Activated CD4-positive, alpha-beta T cell treated with anti-CD3 and anti-CD28 coated beads, Interleukin-2, amount 50 U/mL, for 4 hours (primary cell): ENCODE measurements at places on chromosomes 16 and 17.

DNA sequence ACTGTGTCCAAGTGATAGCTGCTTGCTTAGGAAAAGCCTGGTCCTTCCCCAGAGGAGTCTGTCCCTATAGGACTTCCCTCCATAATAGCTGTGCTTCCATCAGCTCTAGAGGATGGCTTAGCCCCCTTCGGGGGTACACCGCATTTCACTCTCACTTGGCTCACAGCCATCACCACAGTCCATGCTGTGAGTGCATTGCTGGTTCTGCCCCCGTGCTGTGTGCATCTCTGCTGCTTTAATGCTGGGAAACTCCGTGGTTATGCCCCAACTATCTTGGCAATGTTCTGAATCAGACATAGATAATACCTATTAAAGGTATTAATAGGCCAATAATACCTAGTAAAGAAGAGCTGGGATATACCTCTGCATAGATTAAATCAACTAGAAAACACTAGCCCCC lies 58.3 kb downstream of the SIAH1 start:
- DNase-seq: no peak

DNA sequence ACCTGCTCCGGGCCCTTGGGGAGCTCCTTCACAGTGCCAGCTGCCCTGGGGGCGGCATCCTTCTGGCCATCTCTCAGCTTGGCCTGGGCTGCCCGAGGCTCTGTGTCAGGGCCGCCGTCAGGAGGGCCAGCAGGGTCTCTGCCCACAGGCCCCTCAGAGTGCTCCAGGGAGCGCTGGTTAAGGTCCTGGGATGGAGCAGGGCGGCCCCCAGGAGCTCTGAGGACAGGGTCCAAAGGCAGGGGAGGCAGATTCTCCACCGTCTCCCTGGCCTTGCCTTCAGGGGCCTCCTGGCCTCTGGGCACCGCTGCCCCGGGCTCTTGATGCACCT lies 7.2 kb downstream of the NDUFAF8 start:
- no peak for DNase-seq

DNA sequence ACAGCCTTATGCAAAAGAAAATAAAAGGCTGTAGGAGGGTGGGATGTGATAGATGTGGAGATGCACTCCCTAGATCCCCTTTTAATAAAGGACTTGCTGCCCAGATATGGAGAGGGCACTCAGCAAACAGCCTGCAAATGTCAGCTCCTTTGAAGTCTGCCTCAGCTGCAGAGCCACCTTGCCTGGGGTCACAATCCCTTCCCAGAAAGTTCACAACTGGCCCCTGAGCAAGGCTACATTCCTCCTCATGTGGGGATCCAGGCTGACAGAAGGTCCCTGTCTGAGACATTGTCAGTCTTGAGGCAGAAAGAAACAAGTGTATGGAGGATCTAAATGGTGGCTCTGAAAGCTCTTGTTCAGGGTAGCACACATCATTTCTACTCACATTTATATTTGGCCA lies 36.1 kb downstream of the SLFN11 start:
- DNase-seq: no peak

- DNase-seq: no peak
Measured at GRCh38 chr16:63981639-63982038, 1140.2 kb downstream of the CDH11 start.

DNA sequence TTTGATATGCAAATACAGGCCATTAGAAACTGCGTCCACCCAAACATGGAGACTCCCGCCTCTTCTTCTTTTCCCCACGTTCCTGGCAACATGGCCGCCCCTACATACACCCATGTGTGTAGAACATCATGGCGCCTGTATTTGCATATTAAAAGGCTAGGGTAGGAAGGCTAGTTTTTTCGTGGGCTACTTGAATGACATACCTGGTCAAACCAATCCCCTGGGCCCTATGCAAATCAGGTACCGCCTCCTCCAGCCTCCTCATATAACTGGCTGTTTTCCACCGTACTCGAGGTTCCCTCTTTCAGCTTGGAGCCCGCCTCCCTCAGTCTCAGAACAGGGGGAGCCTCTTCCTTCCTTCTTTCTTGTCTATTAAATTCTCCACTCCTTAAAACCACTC lies 840 bp upstream of the CD300LB start:
- no peak for DNase-seq

DNA sequence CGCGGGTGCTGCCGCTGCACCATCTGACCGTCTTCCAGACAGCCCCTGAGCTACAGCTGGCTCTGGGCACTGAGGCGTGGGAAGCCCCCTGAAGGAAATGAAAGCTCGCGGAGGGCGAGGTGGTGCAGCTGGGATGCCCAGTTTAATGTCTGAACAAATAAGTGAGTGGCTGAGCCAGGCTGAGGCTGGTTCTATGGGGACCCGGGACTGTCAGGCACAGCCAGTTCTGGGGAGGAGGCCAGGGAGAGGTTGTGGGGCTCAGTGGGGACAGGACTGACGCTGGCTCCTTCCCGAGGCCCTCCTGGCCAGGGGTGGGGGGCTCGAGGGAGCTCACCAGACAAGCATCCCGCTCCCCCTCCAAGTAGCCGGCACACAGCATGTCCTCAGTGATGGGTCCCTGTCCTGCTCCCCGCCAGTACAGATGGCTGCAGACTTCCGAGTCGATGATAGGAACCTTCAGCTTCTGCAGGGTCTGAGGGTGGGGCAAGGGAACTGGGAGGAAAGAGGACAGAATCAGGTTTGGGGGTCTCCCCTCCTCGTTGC lies 4.4 kb downstream of the PRSS22 start:
- DNase-seq: no peak

DNA sequence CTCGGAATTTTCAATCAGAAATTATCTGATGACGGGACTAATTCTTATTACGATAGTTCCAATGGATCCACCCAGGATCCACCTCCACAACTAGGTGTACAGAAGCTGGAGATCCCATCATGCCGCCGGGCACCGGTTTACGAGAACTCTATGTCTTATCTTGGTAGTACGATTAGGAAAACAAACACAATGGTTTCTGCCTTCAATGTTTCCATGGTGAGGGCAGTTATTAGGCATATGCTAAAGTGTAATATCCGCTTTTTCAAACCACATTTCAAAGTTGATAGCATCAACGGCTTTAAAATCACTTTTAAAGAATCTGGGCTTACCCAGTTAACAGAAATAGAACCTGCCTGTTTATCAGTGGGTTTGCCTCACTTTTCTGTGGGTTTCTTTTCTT lies 705.7 kb downstream of the MAF start:
- peak; percentile 22 for DNase-seq

DNA sequence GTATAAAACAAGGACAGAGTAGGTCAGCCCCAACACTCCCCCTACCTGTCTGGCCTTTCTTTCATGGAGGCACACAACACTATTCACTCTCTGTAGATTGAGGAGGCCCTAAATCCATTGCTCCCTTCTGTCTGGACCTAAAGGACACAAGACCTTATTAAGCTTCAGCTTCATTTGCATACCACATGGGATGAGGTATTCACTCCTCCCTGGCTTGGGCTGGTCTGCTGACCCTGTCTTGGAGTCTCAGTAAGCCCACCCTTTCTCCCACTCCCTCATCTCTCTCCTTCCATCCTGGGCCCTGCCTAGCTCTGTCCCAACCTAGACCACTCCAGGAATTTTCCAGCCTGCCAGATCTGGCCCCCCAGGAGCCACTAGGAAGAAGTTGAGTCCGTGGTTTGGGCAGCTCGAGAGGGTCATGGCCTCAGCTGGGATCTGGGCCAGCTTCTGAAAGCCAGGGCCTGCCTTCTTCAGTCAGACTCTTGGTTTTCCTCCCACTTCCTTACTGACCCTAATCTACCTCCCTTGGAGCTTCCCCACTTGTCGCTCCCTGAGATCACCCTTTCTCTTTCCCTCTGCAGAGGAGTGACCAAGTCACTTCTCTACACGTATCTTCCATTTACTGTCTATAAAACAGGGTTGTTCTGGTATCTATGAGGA lies 6.5 kb upstream of the LLGL1 start:
- DNase-seq: no peak

- no peak for DNase-seq
Measured at GRCh38 chr17:64632606-64633005, 29.5 kb downstream of the SMURF2 start.

- DNase-seq: no peak
Measured at GRCh38 chr16:50611332-50611934, 63.2 kb downstream of the NKD1 start.
